ENCODE measurements at places on chromosomes 3 and 15.

GRCh38 chr15:91974321-91974720 lies 120.8 kb downstream of the SLCO3A1 start:
- no peak for ATAC-seq

DNA sequence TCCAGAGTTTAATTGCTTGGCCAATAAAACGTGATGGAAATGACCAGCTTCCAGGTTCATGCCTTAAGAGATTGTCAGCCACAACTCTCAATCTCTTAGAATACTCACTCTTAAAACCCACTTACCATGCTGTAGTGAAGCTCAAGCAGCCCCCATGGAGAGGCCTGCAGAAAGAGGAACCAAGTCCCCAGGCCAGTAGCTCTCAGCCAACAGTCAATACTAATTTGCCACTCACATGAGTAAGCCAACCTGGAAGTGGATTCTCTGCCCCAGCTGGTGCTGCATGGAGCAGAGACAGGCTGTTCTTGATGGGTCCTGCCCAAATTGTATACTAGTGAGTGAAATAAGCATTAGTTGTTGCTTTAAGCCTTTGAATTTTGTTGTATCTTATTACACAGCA lies 155.9 kb downstream of the OXSM start:
- no peak for ATAC-seq

GRCh38 chr3:141795276-141795675 lies 32.1 kb downstream of the GRK7 start:
- no peak for ATAC-seq

- ATAC-seq = no peak
Observed at GRCh38 chr15:92425578-92426225, 32.0 kb downstream of the ST8SIA2 start.

DNA sequence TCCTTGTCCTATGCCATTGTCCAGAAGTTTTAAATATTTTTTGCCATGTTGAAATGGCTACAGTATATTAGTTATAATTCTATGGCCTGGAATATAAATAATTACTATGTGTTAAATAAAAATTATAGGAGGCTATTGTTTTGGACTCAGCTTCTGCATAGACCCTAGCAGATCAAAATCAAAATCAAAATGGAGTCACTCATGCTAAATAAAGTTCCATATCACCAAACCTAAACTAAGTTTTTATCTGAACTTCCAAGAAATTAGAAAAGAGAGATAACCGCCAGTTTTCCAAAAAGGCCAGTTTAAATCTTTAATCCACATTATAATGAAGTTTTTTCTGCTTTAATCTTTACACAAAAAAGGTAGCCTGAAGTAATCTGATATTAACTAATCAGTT lies 227.8 kb upstream of the P2RY1 start:
- no peak for ATAC-seq

DNA sequence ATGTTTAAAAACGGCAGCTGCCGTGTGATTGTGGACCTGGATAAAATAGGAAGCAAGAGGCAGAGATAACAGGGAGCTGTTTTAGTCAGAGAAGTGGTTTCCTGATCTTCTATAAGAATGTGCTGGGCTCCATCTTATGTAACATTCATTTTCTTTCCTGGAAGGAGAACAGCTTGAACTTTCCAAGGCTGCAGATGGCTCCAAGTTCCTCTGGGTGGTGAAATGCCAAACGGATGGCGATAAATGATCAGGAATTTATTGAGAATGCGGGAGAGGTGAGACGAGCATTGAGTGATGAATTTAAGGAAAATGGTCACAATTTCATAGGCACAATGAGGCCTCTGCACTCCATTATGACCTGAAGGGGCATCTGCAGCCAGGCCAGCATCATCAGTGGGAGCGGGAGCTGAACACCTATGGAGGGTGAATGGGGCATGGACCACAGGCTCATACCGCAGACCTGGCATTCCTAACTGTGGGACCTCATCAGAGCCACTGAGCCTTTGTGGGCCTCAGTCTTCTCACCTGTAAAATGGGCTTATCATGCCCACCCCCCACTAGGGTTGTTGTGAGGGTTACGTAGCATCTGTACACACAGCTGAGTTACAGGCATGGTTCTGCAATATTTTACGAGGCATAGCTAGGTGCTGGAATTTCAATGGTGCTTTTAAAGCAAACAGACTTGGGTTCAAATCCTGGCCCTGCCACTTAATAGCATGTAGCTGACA lies 17.1 kb downstream of the MGLL start:
- no peak for ATAC-seq

Data from activated CD4-positive, CD25-positive, alpha-beta regulatory T cell treated with anti-CD3 and anti-CD28 coated beads, Interleukin-2, amount 50 U/mL, for 24 hours (primary cell).